HCT116 (cell line): ENCODE measurements at places on chromosomes 7 and 10.

GRCh38 chr7:100475549-100475948, 3.5 kb downstream of the TSC22D4 start:
- no peak for DNase-seq

GRCh38 chr7:32868116-32868515, 23.4 kb downstream of the KBTBD2 start:
- DNase-seq = no peak

- DNase-seq = no peak
These were observed 30.0 kb upstream of the SEM1 start for GRCh38 chr7:96739609-96740008.

DNA sequence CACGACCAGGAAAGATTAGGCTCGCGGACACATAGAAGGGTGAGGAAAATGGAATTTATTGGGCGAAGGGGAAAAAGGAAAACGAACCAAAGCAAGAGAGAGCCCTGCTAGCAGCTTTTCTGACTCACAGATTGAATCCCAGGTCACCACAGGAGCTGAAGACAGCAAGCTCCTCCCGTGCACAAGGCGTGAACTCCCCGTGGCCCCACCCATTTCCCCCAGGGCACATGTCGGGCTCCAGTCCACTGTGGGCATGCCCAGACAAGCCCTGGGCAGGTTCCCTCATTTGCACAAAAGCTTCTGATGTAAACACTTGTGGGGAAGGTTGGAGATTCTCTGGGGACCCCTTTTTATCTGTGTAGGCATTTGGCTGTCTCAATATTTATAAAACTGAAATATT, 582.4 kb downstream of the SUGCT start:
- DNase-seq = peak; percentile 81

DNA sequence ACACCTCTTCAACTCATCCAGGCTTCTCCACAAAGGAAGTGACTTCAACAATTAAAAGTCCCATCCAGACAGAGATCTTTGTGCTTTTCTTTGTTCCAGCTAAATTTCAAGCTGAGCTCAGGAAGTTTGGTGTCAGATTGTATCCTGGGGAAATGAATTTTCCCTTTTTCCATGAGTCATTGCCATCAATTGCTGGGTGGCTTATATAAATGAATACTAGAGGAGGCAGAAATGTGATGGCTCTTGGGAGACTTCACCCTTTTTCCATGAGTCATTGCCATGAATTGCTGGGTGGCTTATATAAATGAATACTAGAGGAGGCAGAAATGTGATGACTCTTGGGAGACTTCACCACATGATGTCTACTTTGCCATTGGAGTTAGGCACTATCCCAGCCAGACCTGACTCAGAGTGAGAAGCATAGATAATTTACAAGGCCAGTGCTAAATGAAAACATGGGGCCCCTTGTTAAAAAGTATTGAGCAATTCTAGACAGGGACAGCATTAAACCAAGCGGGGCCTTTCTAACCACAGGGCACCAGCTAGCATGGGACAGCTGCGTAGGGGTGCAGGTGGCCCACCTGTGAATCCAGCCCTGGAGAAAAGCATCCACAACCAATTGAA, 339.2 kb upstream of the PODXL start:
- peak; percentile 78 for DNase-seq

- DNase-seq = no peak
These were observed 76.6 kb downstream of the AMPH start for GRCh38 chr7:38554586-38554985.

DNA sequence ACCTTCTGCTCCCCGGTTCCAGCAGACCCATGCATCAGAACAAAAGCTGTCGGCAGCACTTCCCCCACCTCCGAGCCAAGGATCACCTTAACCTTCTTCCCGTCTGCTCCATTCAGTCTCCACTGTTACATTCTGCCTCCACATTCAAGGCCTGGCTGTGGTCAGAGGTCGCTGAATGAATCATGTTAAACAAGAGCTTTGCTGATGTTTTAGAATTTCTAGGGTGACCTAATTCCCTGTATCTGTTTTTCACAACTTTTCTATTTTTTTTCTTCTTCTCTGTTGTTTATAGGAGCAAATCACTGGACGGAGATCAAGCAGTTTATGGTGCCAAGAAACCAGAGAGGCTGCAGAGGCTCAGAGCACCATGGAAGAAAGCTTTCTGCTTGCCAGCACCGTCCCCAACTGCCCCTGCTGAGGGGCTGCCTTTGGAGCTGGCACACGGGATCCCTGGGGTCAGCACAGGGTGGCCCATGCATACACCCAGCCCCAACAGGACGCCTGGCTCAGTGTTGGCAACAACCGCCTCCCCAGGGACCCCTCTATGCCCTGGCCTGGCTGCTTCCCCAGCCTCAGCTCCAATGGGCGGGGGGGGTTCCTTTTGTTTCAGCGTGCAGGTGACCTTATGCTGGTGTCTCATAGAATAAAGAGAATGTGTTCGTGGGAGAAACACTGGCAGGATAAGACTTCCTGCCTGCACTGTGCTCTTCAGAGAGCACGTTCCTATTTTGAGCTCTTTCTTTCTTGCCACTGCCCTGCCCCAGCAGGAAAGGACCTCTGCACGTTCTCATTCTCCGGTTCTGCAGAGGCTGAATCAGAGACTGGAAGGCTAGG, 182.7 kb upstream of the LYZL2 start:
- DNase-seq = no peak

- DNase-seq = no peak
These were observed 134.0 kb downstream of the KCND2 start for GRCh38 chr7:120407010-120407409.

DNA sequence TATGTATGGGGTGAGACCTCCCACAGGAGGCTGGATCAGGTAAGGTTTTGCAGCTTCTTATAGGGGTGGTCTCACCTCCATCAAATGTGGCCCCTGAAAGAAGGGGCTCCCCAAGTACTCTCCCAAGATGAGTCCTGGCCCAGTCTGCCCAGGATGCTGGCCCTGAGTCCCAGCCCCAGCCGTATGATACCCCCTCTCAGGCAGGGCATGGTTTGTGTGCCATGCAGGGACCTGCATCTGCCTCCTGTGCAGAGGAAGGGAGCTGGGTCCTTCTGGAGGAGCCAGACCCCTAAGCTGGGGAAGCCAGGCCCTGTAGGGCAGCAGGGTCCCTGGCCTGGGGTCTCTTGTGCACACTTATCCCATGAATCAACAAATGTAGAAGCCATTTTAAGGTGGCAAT, 35.1 kb upstream of the ZNF716 start:
- no peak for DNase-seq

GRCh38 chr10:23217471-23217870, 25.4 kb downstream of the PTF1A start:
- no peak for DNase-seq

- DNase-seq = no peak
These were observed 57.8 kb downstream of the PHYHIPL start for GRCh38 chr10:59234194-59234593.

DNA sequence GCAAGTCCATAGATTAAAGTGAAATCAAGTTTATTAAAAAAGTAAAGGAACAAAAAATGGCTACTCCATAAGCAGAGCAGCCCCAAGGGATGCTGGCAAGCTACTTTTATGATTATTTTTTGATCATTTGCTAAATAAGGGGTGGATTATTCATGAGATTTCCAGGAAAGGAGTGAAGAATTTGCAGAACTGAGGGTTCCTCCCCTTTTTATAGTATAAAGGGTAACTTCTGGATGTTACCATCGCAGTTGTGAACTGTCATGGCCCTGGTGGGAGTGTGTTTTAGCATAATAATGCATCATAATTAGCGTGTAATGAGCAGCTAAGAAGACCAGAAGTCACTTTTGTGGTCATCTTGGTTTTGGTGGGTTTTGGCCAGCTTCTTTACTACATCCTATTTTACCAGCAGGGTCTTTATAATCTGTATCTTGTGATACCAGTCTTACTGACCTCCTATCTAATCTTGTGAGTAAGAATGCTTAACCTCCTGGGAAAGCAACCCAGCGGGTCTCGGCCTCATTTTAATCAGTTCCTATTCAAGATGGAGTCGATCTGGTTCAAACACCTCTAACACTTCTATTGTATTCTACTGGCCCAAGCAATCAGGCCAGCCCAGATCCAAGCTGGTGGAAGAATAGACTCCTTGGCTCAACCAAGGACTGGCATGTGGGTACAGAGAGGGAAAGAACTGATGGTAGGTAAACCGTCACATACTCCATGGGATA, 87.9 kb upstream of the NPSR1 start:
- no peak for DNase-seq

GRCh38 chr10:6973899-6974298, 393.8 kb upstream of the PRKCQ start:
- no peak for DNase-seq

DNA sequence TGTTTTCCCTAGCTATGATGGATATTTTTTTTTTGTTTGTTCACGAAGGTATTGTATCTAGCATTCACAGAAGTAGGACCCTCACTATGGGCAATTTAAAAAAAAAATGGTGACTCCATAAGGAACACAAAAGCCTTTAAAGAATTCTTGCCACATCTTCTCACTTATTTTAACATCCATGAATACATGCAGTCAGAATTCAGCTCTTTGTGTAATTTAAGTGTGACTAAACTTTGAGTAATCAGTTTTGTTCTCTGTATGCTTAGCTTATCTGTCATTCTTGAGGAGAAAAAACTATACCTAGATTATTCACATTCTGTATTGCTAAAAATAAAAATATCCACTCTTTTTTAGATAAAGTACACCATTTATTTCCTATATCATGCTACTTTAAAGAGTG, 313.2 kb upstream of the KCND2 start:
- no peak for DNase-seq

DNA sequence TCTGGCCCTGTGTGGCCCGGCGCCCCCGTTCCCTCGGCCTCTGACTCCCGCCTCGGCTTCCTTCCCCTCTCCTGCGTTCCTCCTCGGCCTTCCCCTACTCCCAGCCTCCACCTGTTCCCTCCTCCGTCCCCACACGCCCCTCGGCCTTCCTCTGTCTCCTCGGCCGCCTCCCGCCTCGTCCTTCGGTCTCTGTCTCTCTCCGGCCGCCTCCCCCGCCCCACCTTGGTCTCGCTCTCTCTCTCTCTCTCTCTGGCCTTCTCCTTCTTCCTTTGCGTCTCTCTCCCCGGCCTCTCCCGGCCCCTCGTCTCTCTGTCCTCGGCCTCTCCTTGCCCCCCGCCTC, 588 bp downstream of the GET4 start:
- DNase-seq = no peak

DNA sequence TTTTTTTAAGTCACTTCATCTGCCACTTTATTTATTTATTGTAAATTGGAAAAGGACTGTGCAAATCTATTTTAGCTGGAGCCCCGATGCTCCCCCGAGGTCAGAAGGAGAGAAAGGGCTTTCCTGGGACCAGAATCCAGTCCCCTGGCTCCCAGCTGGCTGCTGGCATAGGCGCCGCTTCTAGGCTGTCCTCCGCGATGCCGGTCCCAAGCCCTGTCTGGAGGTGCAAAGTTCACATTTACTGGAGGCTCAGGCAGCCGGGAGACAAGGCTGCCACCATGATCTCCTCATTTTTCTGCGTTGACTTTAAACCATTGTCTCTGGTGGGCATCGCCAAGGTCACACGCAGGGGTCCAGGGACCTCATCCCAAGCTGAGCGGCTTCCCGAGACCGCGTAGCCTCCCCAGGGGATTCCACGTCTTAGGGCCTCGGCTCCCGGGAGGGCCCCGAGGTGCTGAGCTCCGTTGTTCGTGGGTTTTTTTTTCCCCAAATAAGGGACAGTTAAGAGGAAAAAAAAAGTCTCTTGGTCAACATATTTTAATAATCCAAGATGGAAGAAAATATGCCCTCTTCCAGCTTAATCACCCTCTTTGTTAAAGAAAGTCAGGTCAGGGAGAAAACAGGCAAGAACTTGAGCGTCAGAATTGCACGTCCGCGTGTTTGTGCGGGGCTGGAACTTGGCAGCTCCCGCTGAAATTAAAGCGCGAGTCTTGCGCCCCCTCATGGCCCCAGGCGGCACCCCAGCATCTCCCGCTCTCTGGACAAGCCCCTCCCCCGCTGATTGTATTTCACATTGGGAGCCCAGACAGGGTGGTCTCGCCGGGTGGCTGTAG, 11.9 kb downstream of the RGR start:
- peak; percentile 46 for DNase-seq

GRCh38 chr10:28674782-28675181, 2.5 kb upstream of the BAMBI start:
- DNase-seq = no peak

DNA sequence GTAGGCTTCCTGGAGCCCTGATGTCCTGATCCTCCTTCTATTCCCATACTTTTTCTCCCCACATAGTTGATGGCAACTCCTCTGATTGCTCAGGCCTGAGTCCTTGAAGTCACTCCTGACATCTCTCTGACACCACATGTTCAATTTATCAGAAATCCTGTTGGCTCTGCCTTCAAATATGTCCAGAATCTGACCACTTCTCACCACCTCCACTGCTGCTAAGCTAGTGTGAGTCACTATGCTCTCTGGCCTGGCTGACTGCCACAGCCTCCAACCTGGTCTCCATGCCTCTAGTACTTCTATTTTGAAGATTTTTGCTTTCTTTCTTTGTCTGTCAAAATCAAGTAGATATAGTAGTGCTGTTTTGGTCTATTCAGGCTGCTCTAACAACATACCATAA, 53.0 kb downstream of the TMEM229A start:
- no peak for DNase-seq

DNA sequence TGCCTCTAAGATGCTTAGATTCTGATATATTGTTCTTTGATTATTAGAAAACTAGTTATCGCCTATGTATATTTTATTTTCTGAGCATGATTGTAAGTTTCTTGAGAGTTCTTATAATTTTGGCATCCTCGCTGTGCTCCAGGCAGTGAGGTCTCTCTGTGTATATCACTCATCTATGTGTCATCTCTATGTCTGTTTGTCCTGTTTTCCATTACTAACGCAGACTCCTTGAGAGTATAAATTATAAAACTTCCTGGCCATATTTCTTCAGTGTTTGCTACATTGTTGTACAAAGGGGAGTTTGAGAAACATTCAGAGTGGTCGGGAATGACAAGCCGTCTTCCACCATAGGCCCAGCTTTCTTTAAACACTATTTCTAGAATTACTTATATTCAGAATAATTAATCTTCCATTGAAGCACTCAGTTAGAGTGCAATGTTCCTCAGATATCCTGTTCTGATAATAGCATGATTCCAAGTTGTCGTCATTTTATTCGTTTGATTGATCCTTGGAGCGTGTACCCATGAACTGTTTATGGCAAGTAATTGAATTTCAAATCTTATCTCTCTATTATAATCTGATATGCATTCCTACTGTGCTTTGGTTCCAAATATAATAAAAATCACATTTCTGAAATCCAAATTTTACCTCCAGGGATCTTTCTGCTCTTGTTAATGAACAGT, 206.6 kb downstream of the BAMBI start:
- no peak for DNase-seq

- no peak for DNase-seq
These were observed 55.4 kb upstream of the IGFBP3 start for GRCh38 chr7:45976485-45976856.

DNA sequence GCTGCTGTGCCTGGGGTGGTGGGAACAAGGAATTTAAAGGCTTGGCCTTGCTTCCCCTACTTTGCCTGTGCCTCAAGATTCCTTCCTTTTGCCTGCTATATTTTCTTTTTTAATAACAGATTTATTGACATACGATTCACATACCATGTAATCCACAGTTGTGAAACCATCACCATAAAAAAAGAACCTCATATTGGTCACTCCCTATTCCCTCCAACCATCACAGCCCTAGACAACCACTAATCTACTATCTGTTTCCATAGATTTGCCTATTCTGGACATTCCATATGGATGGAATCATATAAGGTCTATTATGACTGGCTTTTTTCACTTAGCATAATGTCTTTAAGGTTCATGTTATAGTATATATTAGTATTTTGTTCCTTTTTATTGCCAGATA, 59.3 kb upstream of the TRIM8 start:
- DNase-seq = no peak
